ENCODE measurements at places on chromosomes 11 and 22.
A peak's percentile ranks its signal among the peaks of the same experiment; 100 is the strongest.

DNA sequence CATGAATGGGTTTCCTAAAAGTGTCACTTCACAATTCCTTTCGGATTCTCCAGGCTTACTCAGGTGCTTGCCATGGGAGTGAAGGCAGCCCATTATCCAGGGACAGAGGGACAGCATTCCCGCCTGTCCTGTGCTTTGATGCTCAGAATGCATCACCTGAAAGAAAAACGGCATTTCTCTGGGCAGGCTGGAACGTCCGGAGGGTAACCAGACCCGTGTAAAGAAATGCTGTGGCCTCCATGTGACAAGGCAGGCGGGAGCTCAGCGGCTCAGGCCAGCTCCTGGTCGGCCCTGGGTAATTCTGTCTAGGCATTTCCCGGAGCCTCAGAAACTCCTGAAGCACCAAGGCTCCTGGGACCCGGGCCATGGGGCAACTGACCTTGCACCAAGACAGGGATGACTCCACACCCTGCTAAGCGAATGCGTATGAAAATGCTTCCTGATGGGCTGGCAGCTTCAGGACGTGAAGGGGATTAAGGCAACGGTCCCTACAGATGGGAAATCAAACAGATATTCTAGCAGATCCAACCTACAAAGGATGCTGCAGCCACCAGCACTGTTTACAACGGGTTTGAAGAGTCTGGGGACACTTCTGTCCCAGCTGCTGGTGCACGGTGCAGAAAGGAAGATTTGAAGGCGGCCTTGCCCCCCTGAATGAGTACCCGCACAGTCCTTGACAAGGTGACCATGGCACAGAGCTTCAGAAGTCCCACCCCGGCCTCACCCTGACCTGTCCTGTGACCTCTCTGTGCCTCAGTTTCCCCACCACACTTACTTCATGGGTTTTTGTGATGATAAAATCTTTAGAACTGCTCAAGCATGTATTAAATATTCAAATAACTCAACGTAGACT is 13.6 kb upstream of the FGF3 start:
- no peak for DNase-seq

DNA sequence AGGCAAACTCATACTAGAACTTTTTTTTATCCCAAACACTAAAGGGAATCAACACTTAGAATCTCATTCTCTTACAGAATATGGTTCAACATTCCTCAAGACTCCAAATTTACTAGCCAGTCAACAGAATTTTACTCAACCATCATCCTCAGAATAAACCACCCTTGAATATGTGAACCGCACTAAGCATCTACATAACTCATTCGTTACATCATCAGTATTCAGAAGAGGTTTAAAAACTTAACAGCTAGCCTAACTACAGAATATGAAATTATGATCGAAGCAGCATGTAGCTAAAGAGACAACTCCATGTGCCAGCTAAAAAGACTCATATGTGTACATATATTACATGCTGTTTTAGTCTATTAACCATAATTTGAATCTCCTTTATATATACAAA is 47.9 kb downstream of the CLDN25 start:
- DNase-seq: no peak

DNA sequence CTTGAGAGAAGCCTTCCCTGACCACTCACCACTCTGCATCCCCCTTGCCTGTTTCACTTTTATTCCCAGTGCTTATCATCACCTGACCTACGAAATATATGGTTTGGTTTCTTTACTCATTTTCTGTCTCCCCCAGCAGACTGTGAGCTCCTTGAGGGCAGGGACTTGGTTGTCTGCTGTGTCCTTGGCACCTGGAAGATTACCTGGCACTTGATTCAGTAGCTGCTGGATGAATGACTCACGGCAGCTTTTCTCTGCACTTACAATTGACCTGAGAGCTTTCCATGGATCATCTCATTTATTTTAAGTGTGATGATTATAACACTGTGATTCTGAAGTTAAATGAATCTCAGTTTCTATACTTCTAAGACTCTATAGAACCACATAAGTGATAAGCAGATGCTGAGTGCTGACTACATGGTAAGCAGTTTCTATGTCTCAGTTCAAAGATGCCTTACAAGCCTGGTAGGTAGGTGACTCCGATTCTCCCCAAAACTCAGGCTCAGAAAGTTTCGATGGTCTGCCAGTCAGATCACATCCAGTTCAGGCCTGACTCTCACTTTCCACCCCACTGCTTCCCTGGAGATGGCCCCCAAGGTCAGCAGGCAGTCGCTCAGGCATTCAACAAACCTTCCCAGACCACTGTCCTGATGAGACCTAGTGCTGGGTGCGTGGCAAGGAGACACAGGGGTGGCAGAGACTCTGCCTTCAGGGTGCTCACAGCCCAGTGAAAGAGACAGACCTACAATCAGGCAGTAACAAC is 11.6 kb downstream of the IL2RB start:
- DNase-seq: no peak

- no peak for DNase-seq
These were observed 55.6 kb downstream of the ARHGEF12 start for GRCh38 chr11:120391854-120392253.

GRCh38 chr11:132033051-132033450 is 662.6 kb downstream of the NTM start:
- DNase-seq: no peak

- DNase-seq: no peak
These were observed 7.8 kb upstream of the DUSP18 start for GRCh38 chr22:30675436-30675835.

- no peak for DNase-seq
These were observed 244.9 kb upstream of the BLID start for GRCh38 chr11:122360875-122361274.

GRCh38 chr22:44571566-44572413 is 73.8 kb upstream of the RTL6 start:
- DNase-seq: no peak

- DNase-seq: peak; percentile 31
These were observed 41.1 kb downstream of the UBASH3B start for GRCh38 chr11:122696662-122697061.

- no peak for DNase-seq
These were observed 23.7 kb upstream of the MYO18B start for GRCh38 chr22:25718135-25718840.

GRCh38 chr11:69861901-69862300 is 42.7 kb upstream of the FGF3 start:
- DNase-seq: no peak

DNA sequence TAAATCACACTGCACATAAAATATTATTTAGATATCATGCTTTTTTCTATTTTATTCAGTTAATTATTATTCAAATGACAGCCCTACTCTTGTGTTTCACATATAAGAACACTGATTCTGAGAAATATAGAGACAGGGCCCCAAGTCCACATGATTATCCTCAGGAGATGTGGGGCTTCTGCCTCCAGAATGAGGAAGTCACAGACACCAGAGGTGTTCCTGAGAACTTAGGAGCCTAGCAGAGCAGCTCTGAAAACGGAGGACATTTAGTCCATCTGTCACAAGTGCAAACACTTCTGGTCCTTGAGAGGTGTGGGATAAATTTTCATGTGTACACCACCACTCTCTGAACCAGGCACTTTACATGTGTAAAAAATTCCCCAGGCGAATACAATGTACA is 26.2 kb downstream of the TRIM66 start:
- no peak for DNase-seq

GRCh38 chr22:29060251-29060869 is 1.3 kb downstream of the C22orf31 start:
- DNase-seq: no peak

- DNase-seq: no peak
These were observed 21.9 kb upstream of the RTL6 start for GRCh38 chr22:44519886-44520285.

DNA sequence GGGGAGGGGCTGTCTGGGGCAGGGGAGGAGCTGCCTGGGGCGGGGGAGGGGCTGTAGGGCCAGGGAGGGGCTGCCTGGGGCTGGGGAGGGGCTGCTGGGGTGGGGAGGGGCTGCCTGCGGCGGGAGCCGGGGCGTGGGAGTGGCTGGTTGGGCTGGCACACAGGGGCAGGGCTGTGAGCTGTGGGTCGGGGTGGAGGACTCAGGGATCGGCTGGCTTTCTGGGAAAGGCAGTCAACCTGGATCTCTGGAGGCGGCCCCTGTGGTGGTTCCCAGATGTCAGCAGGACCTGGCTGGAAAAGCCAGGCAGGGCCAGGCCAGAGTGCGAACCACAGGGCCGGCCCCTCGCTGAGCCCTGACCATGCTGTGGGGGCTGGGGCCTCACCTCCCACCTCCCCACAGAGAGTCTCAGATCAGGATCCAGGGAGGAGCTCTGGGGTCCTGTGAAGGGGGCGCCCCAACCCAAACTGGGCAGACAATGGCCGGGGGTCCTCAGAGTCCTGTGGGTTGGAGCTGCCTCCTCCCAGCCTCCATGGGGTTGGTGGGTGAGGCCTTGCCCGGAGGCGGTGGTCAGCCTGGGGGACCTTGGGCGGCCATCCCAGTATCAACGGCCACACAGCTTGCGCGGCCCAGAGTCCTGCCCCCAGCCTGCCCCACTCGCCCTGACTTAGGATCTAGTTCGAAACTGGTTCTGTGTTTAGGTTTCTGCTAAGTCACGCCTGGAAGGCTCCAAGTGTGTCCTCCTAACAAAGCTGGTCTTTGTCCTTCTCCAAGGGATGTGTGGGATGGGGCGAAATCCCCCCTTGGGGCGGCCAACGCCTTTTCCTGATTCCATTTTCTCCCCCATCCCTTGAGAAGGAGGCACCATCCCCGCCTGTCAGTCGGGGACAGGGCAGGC is 1.9 kb downstream of the MUC5B start:
- DNase-seq: no peak

DNA sequence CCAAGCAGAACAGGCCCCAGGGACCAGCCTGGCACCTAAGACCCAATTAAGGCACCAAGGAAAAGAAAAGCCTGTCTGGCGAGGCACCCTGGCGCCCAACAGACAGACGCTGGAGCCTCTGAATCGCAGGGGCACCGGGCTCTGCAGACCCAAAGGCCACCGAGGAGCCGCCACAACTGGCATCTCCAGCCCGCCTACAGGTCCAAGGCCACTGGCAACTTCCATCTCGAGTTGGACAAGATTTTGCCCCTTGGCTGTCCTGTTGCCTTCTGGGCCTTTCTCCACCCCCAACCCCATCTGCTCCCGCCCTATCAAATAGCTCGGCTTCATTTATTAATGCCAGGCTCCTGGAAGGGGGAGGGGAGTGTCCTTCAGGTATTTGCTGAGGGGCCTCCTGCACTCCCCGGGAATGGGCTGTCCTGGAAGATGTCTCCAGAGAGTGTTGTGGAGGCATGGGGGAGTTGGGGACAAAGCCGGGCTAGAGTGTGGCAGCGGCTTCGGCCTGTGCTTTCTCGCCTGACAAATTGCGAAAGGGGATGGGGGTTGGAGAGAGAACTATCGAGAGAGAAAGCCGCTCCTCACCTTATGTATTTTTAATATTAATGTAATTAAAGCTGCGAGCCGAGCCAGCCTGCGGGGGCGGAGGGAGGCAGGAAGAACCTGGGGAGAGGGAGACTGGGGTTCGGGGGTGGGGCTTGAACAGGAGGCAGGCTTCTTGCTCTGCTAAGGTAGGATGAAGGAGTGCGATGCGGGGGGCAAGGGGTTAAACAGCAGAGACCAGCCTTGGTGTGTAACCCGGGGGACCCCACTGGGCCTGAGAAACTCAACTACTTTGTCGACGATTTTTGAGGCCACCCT is 2.0 kb downstream of the DSCAML1 start:
- DNase-seq: no peak
